ENCODE measurements at places on chromosomes 2 and 18.

DNA sequence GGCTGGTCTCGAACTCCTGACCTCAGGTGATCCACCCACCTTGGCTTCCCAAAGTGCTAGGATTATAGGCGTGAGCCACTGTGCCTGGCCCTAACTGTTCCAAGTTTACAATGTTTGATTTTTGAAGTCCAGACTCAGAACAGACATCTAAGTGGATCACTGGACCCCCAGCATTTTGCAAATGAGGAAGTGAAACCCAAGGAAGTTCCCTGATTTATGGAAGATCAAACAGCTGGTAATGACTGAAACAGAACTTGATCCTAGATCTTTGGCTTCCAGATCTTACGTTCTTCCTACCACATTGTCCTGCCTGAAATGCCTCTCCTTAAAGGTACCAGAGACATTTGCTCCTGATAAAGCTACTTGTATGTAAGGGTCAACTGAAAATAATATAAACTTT is 58.3 kb upstream of the NCOA1 start:
- DNase-seq, result no peak

GRCh38 chr18:24877546-24877945 is 417.1 kb downstream of the HRH4 start:
- DNase-seq, result no peak

GRCh38 chr18:51643483-51643882 is 446.0 kb upstream of the MEX3C start:
- DNase-seq, result no peak

- no peak for DNase-seq
Measured at GRCh38 chr2:223826995-223827394, 10.4 kb downstream of the AP1S3 start.

DNA sequence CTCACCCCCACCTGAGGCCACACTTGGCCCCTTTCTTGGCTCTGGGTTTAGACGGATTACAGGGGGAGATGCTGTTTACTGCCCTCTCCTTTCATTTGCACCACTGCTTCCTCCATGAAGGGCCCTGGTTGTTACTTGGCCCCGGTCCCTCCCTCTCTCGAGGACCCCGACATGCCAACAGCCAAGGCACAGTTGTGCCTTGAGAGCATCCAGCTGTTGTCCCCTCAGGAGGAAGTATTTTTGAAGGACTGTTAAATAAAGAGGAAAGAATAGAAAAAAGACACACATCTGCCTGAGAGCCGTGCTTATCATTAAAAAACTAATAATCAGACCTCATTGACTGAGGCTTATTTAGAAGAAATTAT is 44.0 kb downstream of the ITGB1BP1 start:
- DNase-seq, result no peak

- no peak for DNase-seq
Measured at GRCh38 chr2:127143841-127144782, 37.2 kb upstream of the BIN1 start.
